ENCODE measurements at places on chromosomes 1 and 21.

DNA sequence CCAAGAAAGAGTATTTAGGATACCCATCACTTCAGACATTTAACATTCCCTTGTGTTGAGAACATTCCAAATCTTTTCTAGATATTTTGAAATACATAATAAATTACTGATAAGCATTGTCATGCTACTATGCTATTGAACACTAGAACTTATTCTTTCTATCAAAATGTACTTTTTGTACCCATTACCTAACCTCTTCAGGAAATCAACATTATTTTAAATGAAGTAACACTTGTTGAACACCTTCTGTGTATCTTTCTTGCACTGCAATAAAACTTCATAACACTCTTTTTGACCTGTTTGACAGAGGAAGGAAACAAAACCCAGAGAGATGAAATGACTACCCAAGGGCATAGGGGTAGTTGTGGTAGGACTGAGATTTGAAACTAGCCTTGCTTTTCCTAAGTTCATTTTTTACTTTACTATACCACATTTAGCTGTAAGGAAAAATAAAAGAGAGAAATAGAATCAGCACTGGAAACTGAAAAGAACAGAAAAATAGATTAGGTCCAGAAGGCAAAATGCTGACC lies 99.4 kb downstream of the UCHL5 start:
- DNase-seq, result no peak

DNA sequence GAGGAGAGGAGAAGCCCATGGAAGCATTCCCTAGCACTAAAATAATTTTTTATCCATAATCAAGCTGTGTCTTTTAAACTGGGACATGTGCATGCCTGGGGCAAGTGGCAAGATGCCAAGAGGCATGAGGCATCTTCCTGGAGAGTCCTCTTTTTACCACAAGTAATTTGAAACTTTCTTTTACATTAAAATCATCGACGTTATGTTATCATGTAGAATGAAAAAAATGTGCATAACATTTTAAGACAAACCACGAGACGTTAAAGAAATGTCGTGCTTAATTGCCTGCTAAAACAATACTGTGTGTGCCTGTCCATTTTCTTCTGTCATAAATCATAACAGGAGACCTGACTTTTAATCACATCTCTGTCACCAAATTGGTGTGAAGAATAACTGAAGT lies 1.5 kb downstream of the STYXL2 start:
- DNase-seq, result no peak

DNA sequence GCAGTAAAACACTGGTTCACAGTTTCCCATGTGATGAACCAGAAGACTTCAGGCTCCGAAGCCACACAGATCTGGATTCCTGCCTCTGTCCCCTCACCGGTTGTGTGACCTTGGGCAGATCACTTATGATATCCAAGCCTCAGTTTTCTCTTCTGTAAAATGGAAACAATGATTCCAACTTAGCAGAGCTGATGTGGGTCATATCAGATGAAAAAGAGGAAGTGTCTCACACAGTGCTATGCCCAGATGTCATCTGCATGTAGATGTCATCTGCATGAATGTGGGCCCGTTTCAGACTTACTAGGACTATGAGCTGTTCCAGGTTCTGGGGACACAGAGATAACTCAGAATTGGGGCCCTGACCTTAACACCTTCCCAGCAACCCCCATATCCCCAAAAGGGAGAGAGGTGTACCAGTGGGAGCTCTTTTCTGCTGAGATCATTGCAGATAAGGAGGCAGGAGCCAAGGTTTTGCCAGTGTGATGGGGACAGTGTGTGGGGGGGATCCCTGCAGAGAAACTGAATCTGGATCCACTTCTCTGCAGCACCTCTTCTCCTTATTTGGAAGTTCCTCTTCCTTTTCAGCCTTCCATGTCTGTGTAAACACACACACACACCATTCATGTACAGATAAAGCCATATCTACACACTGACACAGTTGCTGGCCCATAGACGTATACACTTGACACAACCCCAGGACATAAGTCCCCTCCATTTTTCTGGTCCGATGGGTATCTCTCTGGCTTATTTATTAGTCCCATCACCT lies 5.0 kb upstream of the ADGRB2 start:
- DNase-seq, result no peak

GRCh38 chr1:158328426-158328825 lies 2.9 kb downstream of the CD1B start:
- no peak for DNase-seq

- DNase-seq, result no peak
Measured at GRCh38 chr1:44407430-44408211, 2.6 kb downstream of the RNF220 start.

GRCh38 chr1:186059752-186060151 lies 315.3 kb downstream of the TPR start:
- no peak for DNase-seq

DNA sequence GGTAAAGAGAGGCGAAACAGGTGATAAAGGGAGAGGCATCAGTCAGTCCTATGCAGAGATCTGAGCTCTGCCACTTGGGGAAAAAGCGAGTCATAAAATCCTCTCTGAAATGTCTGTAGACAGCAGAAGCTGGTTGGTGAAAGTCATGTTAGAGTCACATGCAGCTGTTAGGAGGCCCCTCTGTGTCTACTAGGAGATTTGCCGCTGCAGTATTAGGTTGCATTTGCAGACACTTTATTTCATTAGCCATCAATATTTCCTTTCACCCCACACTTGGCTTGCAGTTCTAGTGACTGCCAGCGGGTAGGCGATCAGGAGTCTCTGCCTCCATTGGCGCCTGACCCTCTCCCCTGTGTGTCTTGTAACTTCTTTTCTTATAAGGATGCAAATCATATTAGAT lies 16.2 kb downstream of the ATP1A4 start:
- DNase-seq, result no peak

DNA sequence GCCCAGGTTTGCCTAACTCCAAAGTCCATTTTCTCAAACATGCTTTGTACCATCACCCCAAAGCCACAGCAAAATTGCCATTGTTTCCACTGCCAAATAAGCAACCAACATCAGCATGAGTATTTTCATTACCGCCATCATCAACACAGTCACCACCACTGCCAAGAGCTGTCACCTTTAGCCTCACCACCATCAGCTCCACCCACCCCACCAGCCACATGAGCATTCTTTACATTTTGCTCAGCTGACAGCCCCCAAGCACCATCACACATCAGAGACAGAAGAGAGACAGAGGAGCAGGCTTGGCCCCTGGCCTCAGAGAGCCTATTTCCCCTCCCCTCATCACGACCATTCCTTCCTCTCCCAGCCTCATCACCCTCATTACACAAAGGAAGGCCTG lies 42.7 kb downstream of the TAS1R2 start:
- DNase-seq, result no peak

DNA sequence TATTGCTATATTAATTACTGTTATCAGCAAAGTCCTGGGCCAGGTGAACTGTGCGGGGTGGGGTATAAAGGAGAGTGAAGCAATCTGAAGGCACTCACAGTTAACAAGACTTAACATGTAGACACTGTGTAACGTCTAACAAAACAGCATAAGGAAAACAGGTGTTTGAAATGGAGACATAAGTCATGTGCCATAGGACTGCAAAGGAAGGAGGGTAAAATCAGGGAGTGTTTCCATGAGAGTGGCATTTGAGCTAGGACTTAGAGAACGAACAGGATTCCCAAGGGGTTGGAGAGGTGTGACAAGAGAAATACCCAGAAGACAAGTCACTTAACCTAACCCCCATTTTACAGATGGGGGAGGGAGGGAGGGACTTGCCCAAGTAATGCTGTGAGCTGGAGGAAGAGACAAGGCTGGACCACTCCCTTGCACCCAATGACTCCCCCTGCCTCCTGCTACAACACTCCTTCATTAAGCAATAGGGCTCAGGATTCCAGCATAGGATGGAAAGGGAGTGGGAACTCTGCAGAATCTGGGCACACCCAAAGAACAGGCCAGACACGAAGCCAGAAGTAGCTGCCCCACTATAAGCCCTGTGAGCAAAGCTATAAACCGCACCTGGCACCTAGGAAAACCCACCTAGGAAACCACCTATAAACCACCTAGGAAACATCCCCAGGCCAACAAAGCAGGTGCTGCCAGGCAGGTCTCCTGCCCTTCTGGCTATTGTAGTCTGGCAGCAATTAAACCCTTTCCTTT lies 6.6 kb downstream of the PEF1 start:
- DNase-seq, result no peak

DNA sequence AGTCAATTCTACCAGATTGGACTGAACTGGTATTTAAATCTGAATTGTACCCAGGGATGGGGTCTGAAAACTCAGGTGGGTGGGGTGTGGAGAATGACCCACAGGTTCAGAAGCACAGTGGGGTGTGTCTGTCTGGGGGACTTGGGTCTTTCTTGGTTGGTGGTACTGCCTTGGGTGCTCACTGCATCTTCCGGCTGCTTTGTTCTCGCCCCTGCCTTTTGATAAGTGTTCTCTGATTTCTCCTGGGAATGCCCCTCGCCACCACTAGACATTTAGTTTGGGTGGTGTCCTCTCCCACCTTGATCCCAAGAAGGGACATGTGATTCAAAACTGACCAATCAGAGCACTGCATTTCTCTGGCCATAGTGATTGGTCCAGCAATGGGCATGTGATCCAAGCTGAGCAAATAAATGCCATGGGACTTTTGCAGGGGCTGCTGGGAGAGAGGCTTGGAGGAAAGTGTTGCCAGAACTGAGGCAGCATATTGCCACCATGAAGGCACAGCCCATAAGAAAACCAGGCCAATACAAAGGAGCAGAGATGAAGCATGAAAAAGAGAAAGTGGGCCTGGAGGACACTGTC lies 270.5 kb downstream of the NPHP4 start:
- no peak for DNase-seq

GRCh38 chr1:52679048-52679447 lies 19.1 kb downstream of the COA7 start:
- no peak for DNase-seq

- DNase-seq, result no peak
Measured at GRCh38 chr1:230165536-230165935, 98.5 kb downstream of the GALNT2 start.

GRCh38 chr1:26045722-26046245 lies at the start of gene SLC30A2:
Gene SLC30A2, minus strand, starts transcription at chr1:26046118. Its CDS starts 222 bp downstream, at chr1:26045896.
- no peak for DNase-seq

- no peak for DNase-seq
Measured at GRCh38 chr1:161932668-161933067, 91.0 kb downstream of the OLFML2B start.

DNA sequence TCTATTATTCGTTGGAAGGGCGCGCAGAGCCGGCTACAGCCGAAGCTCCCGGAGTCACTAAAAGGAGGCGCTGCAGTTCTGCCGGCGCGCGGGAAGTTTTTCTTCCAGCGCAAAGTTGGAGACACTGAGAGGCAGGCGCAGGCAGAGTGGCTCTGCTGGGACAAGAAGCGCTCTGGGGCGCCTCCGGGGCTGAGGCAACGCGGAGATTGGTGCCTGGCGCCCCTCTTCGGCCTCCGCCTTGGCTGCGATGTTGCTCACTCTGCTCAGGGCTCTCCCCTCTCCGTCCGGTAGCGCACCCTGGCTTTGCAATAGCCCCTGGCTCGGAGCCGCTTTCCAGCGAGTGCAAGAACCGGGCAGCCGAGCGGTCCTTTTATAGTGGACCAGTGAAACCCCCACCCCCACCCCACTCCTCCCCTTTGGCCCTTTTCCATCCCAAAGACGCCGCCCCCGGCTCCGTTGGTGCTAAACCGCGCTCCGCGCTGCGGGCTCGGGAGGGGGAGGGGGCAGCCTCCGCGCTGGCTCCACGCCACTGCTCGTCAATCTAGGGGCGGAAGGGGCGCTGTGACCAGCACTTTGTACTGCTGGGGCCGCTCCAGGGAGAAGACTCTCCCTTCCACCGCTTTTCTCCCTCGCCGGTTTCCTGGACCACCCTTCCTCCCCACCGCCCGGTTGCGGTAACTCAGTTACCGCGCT lies at the start of gene ADAMTS1:
ADAMTS1 (minus strand) TSS at position 344 of the 693 bp plus-strand sequence. CDS start 455 bp downstream, outside the sequence.
- DNase-seq, result peak; percentile 20

GRCh38 chr1:42201986-42202385 lies 37.4 kb upstream of the GUCA2A start:
- no peak for DNase-seq

- no peak for DNase-seq
Measured at GRCh38 chr1:12548973-12549459, 69.0 kb downstream of the DHRS3 start.

DNA sequence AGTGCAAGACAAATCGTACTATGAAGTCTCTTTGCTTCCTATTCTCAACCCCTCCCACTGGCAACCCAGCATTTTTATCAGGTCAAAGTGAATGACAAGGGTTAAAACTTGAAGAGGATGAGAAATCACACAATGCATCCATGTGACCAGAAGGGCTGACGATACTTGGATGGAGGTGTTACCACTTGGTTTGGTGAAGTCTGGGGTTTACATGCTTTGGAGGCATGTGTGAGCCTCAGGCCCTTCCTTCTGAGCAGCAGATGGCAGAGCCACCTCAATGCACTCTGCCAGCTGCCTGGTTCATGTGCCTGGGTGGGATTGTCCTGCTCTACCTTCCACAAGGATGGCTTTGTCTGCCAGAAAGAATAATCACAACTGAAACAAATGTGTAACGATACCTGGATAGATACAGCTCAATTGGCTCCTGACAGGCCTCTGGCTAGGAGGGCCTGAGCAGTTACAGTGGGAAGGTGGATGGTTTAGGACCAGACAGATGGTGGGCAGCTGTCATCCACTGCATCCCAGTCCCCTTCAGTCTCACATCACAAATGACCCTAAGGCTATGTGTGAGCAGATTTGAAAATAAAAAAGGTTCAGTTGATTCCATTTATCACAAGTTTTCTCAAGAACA lies 51.5 kb upstream of the CNIH3 start:
- no peak for DNase-seq

GRCh38 chr1:212118872-212119260 lies 83.3 kb downstream of the DTL start:
- no peak for DNase-seq

DNA sequence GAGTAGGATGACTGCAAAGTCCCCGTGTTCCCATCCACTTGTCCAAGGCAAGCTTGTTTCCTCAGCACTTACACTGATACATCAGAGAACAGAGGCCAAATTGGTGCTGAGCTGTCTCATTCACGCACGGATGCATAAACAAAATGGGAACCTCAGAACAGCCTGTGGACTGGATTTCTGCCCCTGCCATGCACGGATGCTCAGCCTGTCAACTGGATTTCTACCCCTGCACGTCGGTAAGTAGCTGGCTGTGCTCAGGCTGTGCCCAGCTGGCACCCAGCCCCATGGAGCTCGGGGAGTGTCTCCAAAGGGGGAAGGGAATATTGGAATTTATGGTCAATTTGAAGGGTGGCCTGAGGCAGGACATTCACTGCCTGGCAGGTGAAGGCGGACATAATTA lies 40.8 kb upstream of the TMPRSS2 start:
- no peak for DNase-seq

- no peak for DNase-seq
Measured at GRCh38 chr1:41681331-41682098, 197.0 kb upstream of the EDN2 start.
